ENCODE measurements at places on chromosomes 5 and 9.

DNA sequence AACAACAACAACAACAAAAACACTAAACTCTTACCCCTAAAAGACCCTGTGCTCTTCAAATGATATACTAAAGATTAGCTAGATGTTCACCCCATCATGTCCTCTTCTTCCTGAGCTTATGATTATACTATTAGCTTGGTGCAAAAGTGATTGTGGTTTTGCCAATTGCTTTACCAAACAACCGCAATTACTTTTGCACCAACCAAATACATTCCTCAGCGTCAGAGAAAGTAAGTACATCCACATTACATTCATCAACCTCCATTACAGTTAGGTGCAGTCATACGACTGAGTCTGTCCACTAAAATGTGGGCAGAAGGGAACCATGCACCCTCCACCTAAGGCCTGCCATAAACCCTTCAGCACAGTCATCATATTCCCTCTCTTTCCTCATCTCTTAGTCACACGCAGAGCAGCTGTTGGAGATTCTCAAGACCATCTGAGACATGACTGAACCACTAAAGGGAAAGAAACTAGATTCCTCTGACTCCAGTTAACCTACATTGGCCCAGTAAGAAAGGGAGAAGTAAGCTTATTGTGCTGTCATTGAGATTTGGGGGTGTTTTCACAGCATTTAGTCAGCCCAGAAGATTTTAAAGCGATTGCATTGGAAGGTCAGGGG lies 181.6 kb upstream of the TLE4 start:
- no peak for DNase-seq

GRCh38 chr9:108048406-108049025 lies 558.9 kb upstream of the KLF4 start:
- no peak for DNase-seq

DNA sequence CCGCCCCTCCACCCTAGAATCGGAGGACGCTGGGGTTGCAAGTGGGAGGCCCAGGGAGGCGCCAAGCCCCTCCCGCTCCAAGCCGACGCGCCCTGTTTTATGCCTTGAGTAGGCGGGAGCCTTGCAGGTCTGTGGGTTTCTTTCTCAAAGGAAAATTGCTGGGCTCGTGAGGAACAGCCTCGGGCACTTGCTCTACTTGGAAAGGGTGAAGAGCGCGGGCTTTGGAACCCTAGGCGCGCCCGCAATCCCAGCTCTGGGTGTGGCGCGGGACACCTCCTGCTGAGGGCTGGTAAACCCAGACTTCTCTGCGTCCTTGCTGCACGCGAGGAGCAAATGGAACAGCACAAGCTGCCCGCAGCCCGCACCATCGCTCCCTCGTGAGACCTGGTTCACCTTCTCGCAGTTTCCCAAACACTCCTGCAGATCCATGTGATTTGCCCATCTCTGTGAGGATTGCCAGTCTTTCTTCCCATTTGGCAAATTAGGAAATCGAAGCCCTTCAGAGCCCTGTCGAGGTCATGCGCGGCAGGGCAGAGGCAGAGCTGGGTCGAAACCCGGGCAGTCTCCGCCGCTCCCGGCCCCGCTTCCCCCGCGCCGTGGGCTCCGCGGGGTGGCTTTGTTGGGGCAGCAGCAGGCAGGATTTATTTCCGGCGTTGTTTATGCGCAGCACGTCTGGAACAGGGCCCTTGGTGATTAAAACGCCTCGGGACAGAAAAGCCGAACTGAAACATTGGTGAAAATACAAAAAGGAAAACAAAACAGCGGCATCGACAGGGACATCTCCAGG lies 98.4 kb upstream of the CPLX2 start:
- DNase-seq = no peak

DNA sequence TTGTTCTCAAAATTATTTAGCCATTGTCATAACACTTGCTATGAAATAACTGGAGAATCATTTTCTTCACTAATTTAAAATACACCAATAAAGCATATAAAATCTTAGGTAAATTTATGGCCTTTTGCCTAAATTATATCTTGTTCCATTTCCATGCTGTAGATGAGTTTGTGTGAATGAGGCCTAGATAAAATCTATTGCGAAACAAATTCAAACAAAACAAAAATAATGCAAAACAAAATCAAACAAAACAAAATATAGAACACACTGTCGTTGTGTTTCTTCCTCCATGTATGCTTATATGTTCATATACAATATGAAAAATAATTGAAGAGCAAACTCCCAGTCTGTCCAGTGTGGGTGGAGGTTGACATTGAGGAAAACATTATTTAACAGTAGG lies 1020.7 kb downstream of the PTPRD start:
- DNase-seq = no peak

DNA sequence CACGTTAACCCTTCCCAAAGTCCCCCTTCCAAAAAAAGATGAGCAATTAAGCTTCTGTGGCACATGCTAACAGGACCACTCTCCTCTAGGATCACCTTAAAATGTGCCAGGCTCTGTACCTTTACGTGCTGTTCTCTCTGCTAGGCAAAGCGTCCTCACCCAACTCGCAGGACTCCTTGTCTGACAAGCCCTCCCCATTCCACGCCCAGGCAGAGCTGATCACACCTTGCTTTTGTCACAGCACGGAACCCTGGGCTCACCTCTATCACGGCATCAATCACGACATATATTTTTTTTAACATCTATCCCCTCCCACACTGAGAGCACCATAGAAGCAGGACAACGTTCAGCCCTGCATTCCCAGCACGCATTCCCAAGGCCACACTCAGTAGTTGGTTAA lies 47.1 kb downstream of the CDK5RAP2 start:
- DNase-seq = no peak

DNA sequence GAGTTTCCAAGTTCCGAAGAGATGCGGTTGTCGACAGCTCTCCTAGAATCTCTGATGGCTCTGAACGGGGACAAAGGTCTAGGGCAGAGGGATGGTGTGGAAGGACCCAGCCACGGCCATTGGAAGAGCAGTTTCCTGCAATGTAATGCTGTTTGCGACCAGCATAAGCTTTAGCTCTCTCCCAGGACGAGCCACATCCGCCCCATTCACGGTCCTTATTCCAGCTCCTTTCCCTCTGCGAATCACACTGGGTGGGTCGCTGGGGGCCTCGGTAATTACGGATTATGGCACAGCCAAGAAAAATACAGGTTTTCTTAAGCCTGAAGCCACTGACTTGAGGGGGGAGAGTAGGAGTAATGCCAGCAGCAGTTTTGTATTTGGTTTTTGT lies 22.7 kb downstream of the ANXA2R start:
- DNase-seq = peak; percentile 14

DNA sequence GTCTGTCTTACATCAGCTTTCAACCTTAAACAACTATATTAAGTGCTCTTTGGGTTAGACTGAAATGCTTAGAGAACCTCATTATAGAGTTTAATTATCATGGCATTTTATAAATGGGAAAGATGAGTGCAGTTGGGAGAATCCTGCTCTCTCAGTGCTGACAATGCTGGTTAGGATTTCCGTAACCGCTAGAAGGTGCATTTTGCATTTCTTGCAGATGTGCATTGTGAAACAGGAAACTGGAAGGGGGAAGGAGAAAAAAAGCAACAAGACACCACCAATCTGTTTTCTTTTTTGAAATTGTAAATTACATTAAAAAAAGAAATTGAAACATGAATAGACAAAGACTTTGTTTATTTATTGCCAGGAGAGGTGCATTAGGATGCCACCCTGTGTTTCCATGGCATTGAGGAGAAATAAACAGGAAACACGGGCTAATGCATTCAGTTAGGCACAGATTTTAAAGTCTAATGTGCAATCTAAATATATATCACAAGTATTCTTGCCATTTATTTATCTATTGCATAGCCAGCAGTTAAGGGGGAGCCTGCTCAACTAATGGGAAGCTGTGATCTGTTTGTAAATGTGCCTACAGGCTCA lies 478.9 kb downstream of the PSAT1 start:
- DNase-seq = no peak

- no peak for DNase-seq
Observed at GRCh38 chr5:142746532-142747433, 23.4 kb upstream of the ARHGAP26 start.

DNA sequence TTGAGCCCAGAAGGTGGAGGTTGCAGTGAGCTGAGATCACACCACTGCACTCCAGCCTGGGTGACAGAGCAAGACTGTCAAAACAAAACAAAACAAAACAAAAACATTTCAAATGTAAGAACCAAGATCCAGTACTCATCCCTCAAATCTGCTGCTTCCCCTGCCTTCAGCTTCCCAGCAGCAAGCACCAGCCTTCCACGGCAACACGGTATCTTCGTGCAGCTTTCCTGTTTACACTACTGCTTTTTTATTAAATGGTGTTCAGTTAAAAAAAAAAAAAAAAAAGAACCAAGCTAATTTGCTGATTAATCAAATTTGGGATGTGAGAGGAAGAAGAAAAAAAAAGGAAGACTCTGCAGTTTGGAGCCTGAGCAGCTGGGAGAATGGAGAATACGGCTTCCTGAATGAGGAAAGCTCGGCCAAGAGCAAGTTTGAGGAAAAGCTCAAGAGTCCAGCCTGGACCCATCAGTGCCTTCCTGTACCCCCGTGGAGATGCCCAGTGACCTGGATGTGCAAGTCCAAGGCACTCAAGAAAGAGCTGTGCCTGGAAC lies 28.0 kb upstream of the SLC2A8 start:
- DNase-seq = no peak

DNA sequence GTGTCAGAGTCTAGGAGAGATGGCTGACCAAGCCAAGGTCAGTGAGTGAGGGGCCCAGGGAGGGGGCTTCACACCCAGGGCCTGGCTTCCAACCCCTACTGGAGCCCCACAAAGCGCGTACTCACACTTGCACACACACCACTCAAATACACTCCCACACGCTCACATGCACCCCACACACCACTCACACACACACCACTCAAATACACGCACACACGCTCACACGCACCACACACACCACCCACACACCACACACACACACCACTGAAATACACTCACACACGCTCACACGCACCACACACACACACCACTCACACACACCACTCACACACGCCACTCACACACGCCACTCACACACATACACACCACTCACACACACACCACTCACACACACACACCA lies 5.7 kb upstream of the ASB6 start:
- no peak for DNase-seq

DNA sequence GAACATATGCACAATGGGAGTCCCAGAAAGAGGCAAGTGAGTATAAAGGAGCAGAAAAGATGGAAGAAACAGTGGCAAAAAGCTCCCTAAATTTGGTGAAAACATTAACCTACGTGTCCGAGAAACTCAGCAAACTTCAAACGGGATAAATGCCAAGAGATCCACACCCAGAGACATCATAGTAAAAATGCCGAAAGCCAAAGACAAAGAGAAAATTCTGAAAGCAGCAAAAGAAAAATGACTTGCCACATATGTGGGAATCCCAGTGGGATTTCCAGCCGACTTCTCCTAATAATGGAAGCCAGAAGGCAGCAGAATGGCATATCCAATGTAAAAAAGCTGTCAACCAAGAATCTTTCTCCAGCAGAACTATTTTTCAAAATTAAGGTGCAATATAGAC lies 101.2 kb downstream of the ADAMTS2 start:
- no peak for DNase-seq

DNA sequence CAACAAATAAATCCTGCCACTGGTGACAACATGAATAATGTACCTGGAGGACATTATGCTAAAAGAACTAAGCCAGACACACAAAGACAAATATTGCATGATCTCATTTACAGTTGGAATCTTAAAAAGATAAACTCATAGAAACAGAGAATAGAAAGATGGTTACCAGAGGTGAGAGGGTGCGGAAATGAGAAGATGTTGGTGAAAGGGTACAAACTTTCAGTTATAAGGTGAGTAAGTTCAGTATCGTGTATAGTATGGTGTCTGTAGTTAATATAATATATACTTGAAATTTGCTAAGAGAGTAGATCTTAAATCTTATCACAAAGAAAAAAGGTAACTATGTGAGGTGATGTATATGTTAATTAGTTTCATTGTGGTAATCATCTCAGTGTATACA lies 63.3 kb downstream of the PRRC1 start:
- no peak for DNase-seq

- DNase-seq = no peak
Observed at GRCh38 chr9:128548876-128549275, 3.5 kb upstream of the SPTAN1 start.

All from stimulated activated CD8-positive, alpha-beta memory T cell treated with anti-CD3 and anti-CD28 coated beads, Interleukin-4, amount 100 ng/mL, for 1 hour (primary cell).